ENCODE measurements at places on chromosomes 3 and 15.

DNA sequence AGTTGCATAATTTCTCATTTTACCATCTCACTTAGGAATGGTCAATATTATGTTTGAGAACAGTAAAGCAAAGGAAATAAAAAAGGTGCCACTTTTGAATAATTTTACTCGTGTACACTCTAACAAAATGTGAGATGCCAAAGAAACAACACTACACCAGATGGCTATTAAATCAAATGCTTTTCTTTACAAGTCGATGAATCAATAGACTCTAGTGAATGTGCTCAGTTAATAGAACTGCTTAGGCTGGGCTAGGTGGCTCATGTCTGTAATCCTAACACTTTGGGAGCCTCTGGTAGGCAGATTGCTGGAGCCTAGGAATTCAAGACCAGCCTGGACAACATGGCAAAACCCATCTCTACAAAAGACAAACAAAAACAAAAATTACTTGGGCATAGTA, 87.9 kb downstream of the ZNF609 start:
- peaks cover 63% of the 10 kb centered on the region for H3K4me1 ChIP-seq
- DNase-seq, result no peak
- peaks cover 28% of the 10 kb centered on the region for H3K36me3 ChIP-seq

GRCh38 chr3:73056014-73056844, 5.2 kb upstream of the EBLN2 start:
- H3K4me3 ChIP-seq, result no peak overlapping the region
- H3K27me3 ChIP-seq, result no peaks in the 10 kb centered on the region
- DNase-seq, result no peak
- peaks cover 49% of the 10 kb centered on the region for H3K36me3 ChIP-seq
- peak overlapping the region; percentile 59 for H3K27ac ChIP-seq

DNA sequence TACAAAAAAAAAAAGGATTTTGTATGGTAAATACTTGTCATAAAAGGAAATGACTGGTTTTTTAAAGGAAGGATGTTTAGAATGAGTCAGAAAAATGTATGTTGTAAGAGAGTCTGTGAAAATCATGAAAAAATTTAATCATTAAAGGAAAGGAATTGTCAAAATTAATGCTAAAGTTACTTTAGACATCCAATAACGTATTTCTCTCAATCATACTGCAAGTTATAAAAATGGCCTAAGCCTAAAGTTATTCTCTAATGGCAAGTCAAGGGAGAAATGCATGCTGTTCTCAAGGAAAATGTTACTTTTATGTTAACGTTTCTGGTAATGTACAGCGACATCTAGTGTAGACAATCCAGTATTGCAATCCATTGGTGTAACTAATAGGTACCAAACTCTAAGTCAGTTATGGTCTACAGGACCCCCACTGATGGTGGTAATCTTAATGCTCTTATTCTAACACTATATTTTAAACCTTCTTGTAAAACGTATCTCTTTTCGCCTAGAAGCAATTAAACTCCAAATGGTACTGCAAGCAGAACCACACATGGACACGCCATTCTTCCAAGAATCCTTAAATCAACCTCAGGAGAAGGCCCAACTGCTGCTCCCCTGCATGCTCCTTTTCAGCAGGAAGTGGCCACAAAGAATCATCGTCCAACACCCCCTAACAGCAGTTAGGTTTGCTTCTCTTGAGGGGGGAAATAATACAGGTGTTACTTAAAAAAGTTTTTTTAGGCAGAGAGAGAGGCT, 35.2 kb downstream of the NCEH1 start:
- no peaks in the 10 kb centered on the region for H3K36me3 ChIP-seq
- H3K4me3 ChIP-seq, result no peak overlapping the region
- H3K27me3 ChIP-seq, result no peaks in the 10 kb centered on the region
- no peak for DNase-seq
- no peak overlapping the region for H3K27ac ChIP-seq

- DNase-seq, result no peak
- no peaks in the 10 kb centered on the region for H3K27me3 ChIP-seq
- no peak overlapping the region for H3K27ac ChIP-seq
- H3K4me3 ChIP-seq, result no peak overlapping the region
- peaks cover 6% of the 10 kb centered on the region for H3K4me1 ChIP-seq
Measured at GRCh38 chr3:110576960-110577359, 494.7 kb upstream of the NECTIN3 start.

- peaks cover 4% of the 10 kb centered on the region for H3K36me3 ChIP-seq
- H3K4me3 ChIP-seq, result no peak overlapping the region
- no peaks in the 10 kb centered on the region for H3K27me3 ChIP-seq
- no peaks in the 10 kb centered on the region for H3K4me1 ChIP-seq
- no peak overlapping the region for H3K27ac ChIP-seq
- DNase-seq, result no peak
Measured at GRCh38 chr3:143396790-143397189, 277.2 kb downstream of the CHST2 start.

DNA sequence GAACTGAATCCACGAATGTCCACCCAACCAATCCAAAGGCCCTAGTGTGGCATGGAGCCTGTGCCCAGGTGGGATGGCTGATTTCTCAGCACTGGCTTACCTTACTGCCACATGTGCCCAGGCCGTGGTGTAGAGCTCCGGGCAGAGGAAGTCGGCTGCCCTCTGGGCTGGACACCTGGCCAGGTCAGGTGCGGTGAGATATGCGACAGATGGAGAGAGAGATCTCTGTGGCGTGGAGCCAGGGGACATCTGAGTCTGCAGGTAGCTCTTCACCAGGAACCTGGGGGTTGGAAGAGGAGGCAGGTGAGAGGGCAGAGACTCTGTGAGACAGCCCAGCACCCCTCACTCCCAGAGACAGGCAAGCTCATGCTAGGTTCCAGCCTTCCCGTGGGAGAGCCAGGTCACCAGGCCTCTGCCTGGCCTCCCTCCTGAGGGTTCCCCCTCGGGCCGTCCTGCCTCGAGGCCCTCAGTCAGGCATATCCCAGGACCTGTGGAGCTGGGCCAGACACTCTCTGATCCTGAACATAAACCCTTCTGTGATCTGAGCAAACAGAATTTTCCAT, 12.6 kb downstream of the ACOX2 start:
- DNase-seq, result no peak
- H3K27me3 ChIP-seq, result no peaks in the 10 kb centered on the region
- no peaks in the 10 kb centered on the region for H3K4me1 ChIP-seq
- no peaks in the 10 kb centered on the region for H3K36me3 ChIP-seq
- H3K4me3 ChIP-seq, result no peak overlapping the region
